ENCODE measurements at places on chromosomes 1 and 21.
A peak's percentile ranks its signal among the peaks of the same experiment; 100 is the strongest.

DNA sequence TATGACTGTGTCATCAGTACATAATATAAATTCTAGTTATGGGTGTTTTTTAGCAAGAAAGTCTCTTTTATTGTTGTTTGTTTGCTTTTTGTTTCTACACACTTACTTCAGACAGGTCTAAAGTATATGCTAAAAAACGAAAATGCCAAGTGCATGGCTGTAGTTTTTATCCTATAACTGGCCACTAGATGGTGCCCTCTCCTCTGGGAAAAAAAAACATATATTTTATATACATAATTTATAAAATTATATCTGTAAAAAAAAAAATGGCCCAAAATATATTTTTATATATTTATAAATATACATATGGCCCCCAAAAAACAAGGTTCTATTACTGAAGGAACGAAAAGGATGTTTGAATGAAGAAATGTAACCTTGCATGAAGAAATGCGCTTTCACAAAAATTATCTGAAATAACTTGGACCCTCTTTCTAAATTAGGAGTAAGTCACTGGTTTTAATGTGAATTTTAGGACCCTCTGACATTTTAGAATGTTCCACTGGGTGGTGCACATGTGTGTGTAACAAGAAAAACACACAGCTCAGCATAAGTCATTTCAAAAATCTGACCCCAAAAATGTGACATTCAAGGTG, 93.5 kb downstream of the TTLL7 start:
- DNase-seq: peak; percentile 47

DNA sequence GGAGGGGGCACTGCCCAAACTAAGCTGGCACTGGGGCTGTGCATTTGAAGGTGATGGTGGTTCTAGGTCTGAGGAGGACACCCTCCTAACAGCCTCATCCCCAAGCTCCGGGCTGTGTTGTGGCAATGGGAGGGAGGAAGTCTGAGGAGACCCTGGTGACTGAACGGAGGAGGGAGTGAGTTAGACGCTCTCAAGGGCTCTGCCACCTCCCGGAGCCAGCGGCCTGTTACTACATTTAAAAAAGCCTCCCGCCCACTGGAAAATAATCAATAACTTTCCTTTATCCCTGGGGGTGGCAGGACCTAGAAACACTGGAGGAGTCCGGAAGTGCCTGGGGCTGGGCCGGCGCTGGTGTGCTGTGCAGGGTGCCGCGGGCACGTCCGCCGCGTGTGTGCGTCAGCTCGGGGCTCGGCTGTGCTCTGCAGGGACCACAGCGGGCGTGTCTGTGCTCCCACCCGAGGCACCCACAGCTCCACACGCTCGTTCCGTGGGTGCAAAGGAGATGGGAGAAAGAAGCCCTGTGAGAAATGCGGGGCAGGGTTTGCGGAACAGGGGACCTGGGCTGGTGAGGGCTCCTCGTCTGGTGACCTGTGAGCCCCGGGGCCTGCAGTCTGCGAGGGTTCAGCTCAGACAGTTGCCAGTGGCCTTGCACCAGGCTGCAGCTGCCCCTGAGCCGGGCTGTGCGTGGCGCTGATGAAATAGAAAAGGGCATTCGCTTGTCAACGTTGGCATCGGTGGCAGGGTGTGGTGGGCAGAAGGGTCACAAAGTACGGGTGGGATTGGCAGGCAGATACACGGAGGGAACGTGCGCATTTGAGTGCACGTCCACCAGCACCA, 5.3 kb downstream of the SAMD11 start:
- no peak for DNase-seq

DNA sequence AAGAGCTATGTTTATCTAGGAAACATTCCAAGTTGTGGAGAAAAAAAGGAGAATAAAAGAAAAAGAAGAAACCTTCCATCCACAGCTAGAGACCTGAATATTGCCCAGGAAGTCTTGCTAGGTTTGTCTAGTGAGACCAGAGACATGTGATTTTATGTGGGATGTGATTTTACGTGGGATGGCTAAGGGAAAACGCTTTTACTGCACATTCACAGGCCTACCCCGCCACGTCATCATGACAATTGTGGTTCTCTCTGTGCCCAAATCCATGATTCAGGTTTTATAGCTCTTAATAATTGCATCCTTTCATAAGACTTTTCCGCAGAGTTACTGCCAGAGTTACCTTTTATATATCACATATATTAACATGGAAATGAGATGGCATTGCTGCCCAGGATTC, 86.4 kb upstream of the SSX2IP start:
- DNase-seq: no peak

- no peak for DNase-seq
These were observed 126.5 kb downstream of the MATN1 start for GRCh38 chr1:30596891-30597290.

- DNase-seq: no peak
These were observed 18.1 kb upstream of the PTTG1IP start for GRCh38 chr21:44891631-44892031.

- peak; percentile 28 for DNase-seq
These were observed 103.9 kb upstream of the DUSP10 start for GRCh38 chr1:221845650-221846371.

DNA sequence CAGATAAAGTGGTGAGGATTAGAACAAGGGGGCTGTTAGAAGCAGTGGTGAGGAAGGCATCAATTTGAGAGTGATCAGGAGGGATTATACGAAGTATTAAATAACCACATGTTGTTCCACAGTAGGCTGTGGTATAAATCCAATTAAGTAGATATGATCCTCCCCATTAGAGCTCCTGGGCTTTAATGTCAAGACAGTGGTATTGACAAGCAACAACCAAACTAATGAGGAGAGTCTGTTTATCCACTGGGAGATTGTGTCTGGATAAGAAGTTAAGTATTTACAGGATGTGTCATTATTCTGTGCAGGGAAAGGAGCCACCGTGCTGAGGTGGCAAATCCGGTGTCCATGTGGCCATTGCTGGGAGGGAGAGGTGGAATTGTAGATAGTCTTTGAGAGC, 5.8 kb downstream of the ACTN2 start:
- DNase-seq: no peak

DNA sequence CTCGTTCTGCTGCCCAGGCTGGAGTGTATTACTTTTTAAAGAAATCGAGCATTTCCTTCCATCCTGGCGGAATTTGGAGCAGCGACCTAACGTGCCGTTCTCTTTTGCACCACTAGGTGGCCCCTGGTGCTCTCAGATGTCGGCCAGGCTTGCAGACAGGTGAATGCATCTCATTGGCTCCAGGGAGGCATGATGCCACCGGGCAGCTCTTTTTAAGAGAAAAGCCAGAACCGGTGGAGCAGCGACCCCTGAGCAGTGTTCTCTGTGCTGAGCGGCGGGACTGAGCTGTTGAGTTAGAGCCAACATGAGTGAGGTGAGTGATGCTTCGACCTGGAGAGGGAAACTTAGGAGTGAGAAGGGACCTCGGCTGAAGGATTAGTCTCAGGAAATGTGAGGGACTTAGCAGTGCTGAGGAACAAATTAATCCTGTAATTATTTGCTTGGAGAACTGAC, at the start of gene PCP4:
Gene PCP4 (plus strand): TSS at position 241 of the 453 bp plus-strand sequence. CDS start 64 bp downstream, at position 305.
- DNase-seq: peak; percentile 55

Data from RKO (cell line).